ENCODE measurements at places on chromosomes 6 and 20.

DNA sequence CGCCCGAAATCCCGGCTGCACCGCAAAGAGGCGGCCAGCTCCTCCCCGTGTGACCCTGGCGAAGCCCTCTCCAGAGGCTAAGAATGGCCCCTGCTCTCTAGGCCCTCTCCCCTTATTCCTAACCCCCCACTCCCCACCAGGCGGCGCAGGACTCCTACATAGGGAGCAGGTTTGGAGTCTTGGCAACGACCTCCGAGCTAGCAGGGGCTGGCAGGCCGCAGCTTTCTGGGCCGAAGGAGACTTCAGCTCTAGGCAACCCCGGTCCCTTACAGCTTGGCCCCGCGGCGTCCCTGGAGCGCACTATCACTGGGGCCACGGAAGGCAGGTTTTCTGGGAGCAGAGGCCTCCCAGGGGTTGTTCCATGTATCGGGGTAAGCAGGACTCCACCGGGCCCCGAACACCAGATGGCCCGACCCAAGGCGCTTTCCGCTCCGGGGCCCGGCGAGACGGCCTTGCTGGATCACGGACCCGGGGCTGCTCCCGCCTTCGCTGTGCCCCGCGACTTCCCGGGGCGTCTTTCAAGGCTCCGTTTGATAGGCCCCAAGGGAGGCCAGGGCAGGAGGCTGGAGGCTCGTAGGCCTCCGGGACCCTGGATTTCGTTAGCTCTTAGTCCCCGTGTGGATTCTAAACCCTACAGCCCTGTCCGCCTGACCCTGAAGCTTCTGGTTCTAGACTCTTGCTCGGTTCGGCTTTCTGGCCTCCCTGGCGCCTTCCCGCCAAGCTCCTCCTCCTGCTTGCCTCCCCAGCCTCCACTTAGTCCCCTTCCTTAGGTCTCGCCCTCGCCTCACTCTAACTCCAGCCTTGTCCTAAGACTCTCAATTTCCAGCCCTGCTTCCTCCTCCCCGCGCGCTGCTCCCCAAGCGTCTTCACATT lies 1.9 kb downstream of the SLC32A1 start:
- peak; percentile 21 for DNase-seq

GRCh38 chr6:125918230-125918629 lies 38.3 kb upstream of the HINT3 start:
- DNase-seq: no peak

GRCh38 chr20:47501116-47501481 lies 588 bp upstream of the NCOA3 start:
- DNase-seq: no peak

- no peak for DNase-seq
Measured at GRCh38 chr6:105164418-105164817, 15.4 kb downstream of the POPDC3 start.

GRCh38 chr6:46956409-46956808 lies 34.7 kb upstream of the ADGRF5 start:
- DNase-seq: no peak

DNA sequence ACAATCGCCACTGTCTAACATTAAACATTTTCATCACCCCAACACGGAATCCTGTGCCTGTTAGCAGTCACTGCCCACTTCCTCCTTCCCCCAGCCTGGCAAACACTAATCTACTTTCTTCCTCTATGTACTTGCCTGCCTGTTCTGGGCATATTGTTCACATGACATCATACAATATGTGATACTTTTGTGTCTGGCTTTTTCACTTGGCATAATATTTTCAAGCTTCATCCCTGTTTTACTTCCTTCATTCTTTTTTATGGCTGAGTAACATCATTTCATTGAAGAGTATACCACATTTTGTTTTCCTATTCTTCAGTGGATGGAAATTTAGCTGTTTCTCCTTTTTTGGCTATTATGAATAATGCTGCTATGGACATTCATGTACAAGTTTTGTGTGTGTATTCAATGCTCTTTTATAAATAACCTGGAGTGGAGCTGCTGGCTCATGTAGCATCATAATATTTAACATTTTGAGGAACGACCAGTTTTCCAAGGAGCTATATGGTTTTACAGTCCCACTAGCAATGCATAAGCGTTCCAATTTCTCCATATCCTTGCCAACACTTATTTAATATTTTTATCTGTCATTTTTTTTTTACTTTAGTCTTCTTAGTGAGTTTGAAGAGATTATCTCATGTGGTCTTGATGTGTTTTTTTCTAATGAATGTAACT lies 360.1 kb downstream of the HDGFL1 start:
- DNase-seq: no peak

DNA sequence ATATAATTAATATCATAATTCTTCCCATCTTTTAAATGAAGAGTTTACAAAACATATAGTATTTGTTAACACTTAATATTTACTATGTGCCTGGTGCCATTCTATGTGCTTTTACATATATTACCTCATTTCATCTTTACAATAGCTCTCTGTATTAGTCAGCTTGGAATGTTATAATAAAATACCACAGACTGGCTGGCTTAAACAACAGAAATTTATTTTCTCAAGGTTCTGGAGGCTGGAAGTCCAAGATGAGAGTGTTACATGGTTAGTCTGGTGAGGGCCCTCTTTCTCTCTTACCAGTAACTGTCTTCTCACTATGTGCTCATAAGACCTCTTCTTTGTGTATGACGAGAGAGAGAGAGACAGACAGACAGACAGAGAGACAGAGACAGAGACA lies 110.2 kb downstream of the NKAIN2 start:
- DNase-seq: no peak

- DNase-seq: no peak
Measured at GRCh38 chr6:155183095-155183494, 80.7 kb upstream of the CLDN20 start.

GRCh38 chr20:35776513-35777101 lies 4.8 kb downstream of the PHF20 start:
- no peak for DNase-seq

DNA sequence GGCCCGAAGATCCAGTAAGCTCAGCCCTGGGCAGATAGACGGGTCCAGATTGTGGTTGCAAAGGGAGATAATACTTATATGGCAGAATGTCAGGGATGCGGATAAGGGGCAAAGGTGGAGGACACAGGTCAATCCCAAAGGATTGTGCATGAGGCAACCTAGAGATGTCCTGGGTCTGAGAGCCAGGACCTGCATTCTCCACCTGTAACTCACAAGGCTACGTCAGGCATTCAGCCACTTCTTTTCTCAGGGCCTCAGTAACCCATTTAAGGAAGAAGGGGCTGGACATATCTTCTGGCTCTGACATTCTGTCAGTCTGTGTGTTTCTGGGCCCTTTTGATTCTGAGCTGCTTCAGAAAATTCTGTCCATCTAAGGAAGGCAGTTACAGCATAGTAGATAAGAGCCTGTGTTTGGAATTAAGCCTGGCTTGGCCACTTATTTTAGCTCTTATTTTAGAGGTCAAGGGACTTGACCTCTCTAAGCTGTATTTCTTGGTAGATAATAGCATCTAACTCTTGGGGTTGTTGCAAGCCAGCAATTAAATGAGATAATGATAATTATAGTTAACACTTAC lies 40.2 kb downstream of the CNBD2 start:
- DNase-seq: no peak

DNA sequence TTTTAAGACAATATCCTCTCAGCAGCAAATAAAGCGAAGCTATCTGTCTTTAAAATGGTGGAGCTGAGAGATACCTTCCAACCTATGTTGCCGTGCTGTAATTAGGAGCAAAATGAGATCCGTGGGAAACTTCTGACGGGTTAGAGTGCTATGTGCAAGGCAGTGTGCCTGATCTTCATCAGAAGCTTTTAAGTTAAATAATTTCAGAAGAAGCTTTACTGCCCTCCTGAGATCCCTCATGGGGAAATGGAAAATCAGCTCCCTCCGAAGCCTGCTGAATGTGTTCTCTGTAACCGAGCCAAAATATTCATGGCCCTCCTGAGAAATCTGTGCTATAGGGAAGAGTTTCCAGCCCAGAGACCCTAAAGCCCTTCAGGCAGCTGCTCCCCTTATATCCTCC lies 43.7 kb upstream of the TBC1D7 start:
- DNase-seq: no peak

DNA sequence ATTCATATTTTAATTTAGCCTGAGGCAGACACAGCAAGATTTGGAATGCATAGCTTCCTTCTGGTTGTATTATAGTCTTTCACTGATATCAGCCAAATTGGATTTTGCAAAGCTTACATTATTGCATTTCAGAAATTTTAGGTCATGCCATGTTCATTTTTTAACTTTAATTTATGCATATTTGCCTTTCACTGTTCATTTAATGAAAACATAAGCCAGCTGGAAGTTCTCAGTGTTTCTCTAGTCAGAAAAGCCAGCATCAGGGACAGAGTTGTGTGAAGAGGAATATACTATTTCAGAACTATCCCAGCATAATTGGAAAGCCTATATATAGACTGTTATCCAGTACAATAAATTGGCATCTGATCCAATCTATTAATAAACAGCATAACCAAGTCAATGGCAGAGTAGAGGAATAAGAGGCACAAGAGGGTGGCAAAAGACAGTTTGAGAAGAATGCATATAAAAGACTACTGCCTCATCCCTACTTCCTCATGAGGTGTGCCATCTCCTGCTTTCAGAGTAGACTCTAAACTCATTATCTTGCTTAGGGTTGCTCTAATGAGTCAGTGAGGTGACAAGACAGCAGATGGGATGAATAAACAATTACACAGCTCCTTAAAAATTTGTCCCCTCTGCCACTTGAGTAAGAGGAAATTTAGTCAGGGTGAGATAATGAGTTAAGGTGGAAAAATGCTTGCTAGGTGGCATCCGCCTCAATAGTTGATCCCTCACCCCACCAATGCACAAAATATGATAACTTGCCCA lies 159.8 kb upstream of the HCRTR2 start:
- DNase-seq: no peak

DNA sequence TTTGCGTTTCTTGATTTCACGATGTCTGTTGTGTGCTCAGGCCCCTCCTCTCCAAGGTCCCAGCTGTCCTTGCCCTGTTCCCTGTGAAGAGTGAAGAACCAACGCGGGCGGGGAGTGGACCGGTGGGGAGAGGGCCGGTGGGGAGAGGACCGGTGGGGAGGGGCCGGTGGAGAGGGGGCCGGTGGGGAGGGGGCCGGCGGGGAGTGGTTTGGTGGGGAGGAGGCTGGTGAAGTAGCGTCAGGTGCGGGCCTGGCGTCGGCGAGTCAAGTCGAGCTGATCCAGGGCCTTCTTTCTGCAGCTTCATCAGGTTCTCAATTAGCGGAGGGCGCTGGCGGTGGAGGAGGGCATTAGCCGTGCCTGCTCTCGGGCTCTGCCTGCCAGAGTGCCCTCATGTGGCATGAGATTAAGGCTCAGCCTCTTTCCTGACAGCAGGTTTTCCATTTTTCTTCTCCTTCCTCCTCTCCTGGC lies 21.2 kb upstream of the BHLHE23 start:
- no peak for DNase-seq

DNA sequence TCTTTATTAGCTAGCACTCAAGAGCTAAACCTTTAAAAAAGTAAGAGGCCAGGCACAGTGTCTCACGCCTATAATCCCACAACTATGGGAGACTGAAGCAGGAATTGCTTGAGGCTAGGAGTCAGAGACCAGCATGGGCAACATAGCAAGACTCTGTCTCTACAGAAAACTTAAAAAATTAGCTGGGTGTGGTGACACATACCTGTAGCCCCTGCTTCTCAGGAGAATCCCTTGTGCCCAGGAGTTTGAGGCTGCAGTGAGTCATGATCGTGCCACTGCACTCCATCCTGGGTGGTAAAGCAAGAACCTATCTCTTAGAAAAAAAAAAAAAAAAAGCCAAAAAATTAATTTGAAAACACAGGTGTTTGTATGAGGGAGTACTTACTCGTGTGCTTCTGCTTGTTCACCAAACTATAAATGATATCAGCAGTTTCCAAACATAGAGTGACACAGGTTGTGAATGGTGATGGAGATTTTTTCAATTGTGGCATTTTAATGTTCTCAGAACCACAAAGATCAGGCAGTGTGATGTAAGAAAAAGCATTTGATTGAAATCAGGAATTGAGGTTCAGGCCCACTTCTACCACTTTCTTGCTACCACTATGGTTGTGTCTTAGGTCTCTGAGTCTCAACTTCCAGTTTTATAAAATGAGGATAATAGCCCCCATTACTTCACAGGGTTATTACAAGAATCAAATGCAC lies 104.9 kb downstream of the FOXO3 start:
- no peak for DNase-seq

GRCh38 chr20:17634661-17635331 lies 47.2 kb downstream of the RRBP1 start:
- no peak for DNase-seq

GRCh38 chr6:47456536-47456975 lies 21.0 kb upstream of the CD2AP start:
- no peak for DNase-seq

GRCh38 chr6:45663251-45664221 lies 285.8 kb upstream of the SUPT3H start:
- DNase-seq: no peak

GRCh38 chr20:57117296-57117695 lies 149.1 kb downstream of the BMP7 start:
- no peak for DNase-seq

DNA sequence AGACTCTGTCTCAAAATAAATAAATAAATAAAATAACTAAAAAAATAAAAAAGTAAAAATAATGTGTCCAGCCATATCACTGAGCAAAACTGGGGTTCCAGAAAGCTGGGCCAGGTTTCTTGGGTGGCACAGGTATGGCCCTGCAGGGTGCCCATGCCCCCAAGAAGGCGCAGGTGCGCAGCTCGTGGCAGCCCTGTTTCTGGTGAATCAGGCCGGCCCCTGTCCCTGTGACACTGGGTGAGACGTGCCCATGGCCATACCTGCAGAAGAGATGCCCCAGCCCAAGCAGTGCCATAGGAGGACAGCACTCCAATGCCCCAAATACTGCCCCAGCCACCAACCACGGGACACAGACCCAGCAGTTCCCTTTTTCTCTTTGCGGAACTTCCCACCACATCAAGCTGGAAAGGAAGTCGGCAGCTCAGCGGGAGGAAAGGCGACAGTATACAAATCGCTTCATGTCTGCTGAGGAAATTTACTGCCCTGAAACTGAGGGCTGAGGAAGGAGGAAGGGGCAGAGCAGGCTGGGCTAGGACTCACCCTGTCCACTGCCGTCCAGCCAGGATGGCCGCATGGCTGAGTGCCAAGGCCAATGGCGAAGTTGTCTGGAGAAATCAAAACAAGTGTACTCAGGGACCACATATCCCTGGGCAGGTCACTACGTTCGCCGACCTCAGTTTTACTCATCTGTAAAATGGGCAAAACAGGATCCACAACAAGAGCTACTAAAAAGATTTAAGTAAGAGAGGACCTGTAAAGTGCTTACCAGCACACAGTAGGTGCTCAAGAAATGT lies 55.4 kb downstream of the PREX1 start:
- no peak for DNase-seq

DNA sequence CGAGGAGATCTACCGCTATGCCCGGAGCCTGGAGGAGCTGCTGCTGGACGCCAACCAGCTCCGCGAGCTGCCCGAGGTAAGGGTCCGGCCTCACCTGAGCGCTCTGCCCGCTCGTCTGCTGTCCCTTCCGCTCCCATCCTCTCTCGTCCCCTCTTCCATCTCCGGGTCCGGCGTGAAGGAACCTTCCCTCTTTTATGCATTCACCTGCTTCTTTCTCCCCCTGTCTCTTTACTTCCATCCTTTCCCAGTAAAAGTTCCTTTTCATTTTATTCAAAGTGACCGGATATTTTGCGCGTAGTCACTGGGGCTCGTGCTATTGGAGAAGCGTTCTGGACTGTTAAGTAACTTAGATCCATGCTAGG lies 516 bp downstream of the LRRC1 start:
- no peak for DNase-seq
